ENCODE measurements at places on chromosomes 2 and 18. TPM values are rescaled to one million over a fixed set of nuclear protein-coding genes. Genes with fewer than 3 reads are reported as not detected.

The ALPI gene
- not detected for total RNA-seq

The ATP6V1C2 gene
- total RNA-seq: not detected

The RPRM gene
- not detected for total RNA-seq

The SRD5A2 gene
- total RNA-seq: not detected

The AFTPH gene
- total RNA-seq: 48.2 TPM

The GALM gene
- 97.8 TPM for total RNA-seq

The TEX44 gene
- not detected for total RNA-seq

Measured in activated T-cell treated with anti-CD3 and anti-CD28 coated beads, Interleukin-2, amount 50 U/mL, for 72 hours (primary cell).